Effector CD8-positive, alpha-beta T cell (primary cell): ENCODE measurements at places on chromosomes 3 and 15.

DNA sequence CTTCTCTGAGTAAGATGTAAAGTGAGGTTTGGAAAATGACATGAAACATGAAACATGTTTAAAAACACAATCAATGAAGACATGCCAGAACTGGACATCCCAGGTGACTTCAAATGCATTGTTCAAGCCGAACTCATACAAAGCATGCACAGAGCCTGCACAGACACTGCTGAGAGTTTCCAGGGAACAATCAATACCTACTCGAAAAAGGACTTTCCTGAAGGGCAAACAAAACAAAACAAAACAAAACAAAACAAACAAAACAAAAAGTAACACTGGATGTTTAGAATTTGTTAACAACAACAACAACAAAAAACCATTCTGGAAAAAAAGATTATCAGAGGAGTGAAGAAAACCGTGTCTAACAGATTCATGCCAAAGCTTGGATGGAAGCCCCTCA lies 10.5 kb upstream of the TM4SF19 start:
- no peak for DNase-seq

- no peak for DNase-seq
Observed at GRCh38 chr15:66673410-66674322, 28.4 kb upstream of the SMAD6 start.

DNA sequence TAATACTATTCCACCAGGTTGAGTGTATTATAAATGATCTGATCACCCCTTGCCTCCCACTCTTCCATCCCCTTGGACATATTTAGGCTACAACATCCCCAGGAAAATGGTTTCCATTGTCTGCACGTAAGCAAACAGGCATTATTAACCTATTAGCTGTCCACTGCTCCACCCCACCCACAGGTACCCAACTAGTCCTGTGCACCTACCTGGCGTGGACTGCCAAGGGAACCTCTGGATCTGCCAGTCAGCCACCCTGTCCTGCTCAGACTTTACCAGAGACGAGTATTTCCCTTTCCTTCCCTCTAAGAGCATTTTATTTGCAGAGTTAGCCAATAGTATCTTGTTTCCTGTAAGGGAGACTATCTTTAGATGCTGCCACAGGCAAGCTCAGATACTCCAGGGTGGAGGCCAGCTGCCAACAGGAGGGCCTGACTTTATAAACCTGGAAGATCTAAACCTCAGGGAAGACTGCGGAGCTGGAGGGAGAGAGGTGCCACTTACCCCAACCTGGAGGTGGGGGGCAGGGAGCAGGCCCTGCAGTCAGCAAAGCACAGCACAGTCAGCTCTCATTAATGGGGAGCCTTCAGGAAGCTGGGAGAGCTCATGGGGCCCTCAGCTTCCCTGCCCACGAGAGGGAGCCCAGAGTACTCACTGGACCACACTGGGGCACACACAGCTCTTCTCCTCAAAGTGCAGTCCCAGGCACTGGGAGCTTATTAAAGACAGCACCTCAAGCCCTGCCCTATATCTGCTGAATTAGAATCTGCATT lies at the start of gene CX3CR1:
Gene CX3CR1, minus strand, starts transcription at position 292 of the 773 bp plus-strand sequence. CDS start 13,527 bp downstream, outside the sequence.
- no peak for DNase-seq

- DNase-seq: no peak
Observed at GRCh38 chr3:42519568-42519962, 17.1 kb downstream of the VIPR1 start.

- no peak for DNase-seq
Observed at GRCh38 chr3:180516368-180516767, 85.6 kb upstream of the TTC14 start.

DNA sequence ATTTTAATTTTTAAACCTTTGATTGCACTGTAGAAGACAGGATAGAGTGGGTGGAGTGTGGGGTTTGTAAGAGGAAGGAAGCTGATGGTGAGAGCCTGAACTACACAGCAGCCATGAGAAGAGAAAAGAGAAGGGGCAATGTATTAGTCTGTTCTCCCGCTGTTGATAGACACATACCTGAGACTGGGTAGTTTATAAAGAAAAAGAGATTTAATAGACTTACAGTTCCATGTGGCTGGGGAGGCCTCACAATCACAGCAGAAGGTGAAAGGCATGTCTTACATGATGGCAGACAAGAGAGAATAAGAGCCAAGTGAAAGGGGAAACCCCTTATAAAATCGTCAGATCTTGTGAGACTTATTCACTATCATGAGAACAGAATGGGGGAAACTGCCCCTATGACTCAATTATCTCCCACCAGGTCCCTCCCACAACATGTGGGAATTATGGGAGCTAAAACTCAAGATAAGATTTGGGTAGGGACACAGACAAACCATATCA lies 37.3 kb downstream of the STARD5 start:
- DNase-seq: no peak

GRCh38 chr3:4495294-4496086 lies 2.3 kb downstream of the ITPR1 start:
- no peak for DNase-seq

- no peak for DNase-seq
Observed at GRCh38 chr3:182364723-182365650, 428.3 kb upstream of the ATP11B start.

DNA sequence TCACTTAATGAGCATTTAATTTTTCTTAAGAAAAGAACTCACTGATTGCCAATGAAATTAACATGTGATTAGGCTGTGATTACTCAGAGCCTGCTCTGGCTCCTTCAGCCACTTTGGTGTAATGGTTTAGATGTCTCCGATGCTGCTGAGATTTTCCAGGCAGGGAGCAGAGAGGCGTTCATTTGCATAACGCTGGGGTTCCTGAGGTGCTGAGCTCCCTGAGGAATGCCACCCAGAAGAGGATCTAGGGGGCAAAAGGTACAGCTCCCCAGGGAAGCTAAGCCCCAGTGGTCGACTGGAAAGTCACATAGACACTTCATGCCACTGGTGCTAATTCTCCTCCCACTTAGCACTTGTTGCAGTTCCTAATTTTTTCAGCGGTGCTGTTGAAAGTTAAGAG lies 119.5 kb downstream of the USP13 start:
- no peak for DNase-seq

DNA sequence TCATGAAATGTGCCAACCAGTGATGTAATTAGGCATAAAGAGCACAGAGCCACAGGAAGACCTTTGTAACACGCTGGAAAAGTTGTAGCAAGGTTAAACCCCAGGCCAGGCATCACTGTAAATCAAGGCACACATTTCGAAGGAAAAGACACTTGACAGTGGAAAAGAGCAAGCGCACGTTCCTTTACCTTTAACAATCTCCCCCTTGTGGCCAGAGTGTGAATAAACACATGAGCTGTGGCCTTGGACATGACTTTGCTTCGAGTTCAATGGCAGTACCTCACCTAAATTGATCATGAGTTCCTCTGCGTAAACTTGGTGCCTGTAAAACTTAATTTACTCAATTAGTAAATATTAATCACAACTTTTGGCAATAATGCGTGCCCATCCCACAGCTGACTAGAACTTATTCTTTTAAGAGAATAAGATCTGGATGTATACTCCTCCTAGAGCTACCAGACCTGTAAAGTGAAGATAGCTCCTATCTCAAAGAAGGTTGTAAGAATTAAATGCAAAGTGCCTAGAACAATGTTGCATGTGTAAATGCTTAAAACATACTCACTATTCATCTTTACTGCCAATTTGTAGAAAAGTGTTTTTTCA lies 757.0 kb upstream of the NECTIN3 start:
- peak; percentile 25 for DNase-seq

DNA sequence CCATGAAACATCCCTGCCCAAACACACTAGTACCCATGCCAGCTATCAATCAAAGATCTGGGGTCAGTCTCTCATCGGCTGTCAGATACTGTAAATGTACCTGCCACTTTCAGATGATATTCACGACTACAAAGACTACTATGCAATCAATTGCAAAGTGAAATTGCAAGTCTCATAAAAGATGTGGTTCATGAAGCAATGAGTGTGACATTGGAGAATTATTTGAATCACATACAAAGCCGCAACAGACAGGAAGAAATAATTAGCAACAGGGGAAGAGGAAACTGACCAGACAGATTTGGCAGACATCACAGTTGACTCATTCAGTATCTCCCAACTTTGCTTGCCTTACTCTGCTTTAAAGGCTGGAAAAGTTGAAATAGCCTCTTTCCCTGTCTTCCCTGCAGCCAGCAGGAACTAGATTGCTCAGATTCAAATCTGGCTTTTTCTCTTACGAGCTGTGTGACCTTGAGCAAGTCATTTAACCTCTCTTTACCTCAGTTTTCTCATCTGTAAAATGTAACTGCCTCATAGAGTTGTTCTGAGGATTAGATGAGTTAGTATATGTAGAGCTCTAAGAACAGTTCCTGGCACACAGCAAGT lies 95.7 kb upstream of the C3orf80 start:
- no peak for DNase-seq

DNA sequence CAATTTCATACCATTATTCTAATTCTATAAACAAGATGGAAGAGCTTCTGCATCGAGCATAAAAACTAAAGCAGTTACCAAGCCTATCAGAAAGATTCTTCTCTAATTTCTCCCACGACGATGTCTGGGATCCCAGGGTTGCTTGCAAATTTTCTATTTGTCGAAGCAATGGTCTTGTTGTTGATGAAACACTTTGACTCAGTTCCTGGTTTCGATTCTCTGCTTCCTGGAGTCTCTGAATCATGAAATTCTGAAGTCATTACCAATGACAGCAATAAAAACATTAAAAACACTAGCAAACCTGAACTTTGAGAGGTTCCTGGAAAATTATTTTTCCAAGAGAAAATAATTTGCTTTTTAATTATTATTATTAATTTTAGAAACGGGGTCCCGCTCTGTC lies 18.7 kb downstream of the TMF1 start:
- no peak for DNase-seq

- DNase-seq: no peak
Observed at GRCh38 chr3:149247929-149248691, 26.5 kb upstream of the CP start.

DNA sequence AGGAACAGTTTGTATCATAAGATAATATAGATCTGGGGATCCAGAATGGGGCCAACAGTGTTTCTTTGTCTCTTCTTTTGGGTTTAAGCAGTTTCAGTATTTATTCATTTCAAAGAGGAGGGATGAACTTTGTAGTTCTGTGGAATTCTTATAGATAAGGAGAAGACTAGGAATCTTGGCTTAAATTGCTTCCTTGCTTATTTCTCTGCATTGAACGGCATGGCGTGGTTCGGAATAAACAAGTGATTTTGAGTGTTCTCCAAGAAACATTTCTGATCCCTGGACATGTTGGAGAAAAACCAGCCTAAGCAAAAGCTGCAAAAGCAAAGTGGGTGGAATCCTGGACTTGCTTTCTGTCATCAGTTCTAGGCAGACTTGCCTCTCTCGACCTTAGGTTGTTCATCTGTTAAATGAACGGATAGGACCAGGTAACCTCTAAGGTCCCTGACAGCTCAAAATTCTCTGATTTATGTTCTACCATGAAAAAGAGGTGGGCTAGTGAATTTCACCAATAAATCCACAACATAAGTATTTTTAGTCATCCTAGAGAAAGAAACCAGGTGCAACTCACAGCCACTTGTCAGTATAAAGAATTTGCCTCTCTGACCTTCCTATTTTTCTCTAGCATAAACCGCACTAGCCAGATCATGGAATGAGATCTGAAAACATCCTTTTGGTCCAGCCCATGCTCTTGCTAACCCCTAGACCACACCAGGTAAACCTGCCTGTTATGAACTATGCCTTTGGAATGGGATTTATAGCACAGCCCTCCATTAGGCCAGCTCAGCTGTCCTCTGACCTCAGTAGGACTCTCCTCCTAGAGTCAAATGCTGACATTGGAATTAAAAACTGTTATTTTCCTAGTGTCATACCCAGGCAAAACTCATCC lies 78.8 kb downstream of the CLDN11 start:
- no peak for DNase-seq

GRCh38 chr15:25742776-25743547 lies 120.2 kb downstream of the ATP10A start:
- no peak for DNase-seq
